Dermis blood vessel endothelial cell (primary cell): ENCODE measurements at places on chromosomes 7 and 10. TPM values are rescaled to one million over a fixed set of nuclear protein-coding genes. Genes with fewer than 3 reads are reported as not detected.
A peak's percentile ranks its signal among the peaks of the same experiment; 100 is the strongest.

DENND2A gene
- total RNA-seq = 0.14 and 1.0 TPM in 2 replicates

GRCh38 chr7:43700059-43700501, 29.2 kb downstream of the COA1 start:
- peak; percentile 79 for DNase-seq

GRCh38 chr7:114956702-114957101, 34.8 kb downstream of the MDFIC start:
- DNase-seq = no peak

AQP1 gene
- 9.2 and 147 TPM in 2 replicates for total RNA-seq

DNA sequence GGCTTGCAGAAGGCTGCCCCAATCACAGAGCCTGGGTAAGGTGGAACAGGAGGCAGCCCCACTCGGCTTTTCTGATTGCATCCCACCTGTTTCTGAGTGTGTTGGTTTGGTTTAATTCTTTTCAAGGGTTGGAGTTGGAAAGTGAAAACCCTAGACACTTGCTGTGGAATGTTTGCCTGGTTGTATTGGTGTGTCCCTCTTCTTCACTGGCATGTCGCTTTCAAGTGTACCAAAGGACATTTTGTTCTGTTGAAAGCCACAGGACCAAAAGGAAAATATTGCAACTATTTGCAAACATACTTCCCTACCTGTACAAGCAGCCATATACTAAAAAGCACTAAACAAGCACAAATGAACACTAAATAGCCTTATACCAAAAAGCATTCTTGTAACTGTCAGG, 60.5 kb downstream of the NHLRC2 start:
- no peak for DNase-seq

- DNase-seq = peak; percentile 18
Observed at GRCh38 chr7:111168182-111168581, 77.3 kb downstream of the LRRN3 start.

NME8 gene
- not detected in 2 replicates for total RNA-seq

- DNase-seq = no peak
Observed at GRCh38 chr10:84743483-84743882, 415.1 kb downstream of the CCSER2 start.

IGFBP1 gene
- total RNA-seq = 0.34 and 0.47 TPM in 2 replicates

ARID5B gene
- total RNA-seq = 14.0 and 16.1 TPM in 2 replicates

ABCC2 gene
- total RNA-seq = 0.79 and 1.5 TPM in 2 replicates

DNA sequence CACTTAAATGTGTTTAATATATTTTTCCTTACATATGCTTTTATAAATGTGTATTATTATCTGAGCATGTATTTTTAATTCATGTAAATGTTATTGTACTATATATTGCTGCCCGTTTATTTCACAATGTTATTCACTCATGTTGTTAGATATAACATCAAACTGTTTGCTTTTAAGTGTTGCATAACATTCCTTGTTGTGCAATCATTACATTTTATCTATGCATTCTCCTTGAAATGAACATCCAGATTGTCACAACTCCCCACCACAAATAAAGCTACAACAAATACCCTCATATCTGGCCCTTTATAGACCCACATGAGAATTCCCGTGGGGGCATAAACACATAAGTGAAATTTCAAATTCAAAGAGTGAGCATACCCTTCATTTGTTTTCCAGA, 264.2 kb downstream of the HPSE2 start:
- DNase-seq = no peak

AGAP3 gene
- total RNA-seq = 94.9 and 142 TPM in 2 replicates

DNA sequence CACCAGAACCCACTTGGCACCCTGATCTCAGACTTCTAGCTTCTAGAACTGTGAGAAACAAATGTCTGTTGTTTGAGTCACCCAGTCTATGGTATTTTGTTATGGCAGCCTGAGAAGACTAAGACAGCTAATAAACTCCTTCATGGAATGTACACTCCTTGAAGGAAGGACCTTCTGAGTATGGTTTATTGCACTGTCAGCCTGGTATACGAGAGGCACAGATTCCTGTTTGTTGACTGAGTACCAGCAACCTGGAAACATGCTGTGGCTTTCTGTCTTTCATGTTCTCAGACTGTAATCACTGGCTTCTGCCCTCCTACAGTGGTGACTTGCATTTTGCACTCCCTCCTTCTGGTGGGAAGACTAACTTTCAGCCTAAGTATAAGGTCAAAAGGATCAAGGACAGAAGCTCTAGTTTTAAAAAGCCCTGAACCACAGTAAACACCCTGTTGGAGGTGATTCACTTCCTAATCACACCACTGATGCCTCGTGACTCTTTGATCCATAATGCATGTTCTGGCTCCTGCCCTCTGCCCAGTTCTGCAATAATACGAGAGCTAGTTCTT, 319.0 kb upstream of the NPSR1 start:
- no peak for DNase-seq

AOAH gene
- 0.09 TPM in 1 of 2 replicates, not detected in the other for total RNA-seq

- no peak for DNase-seq
Observed at GRCh38 chr7:30752979-30753378, 1.0 kb downstream of the INMT start.
